ENCODE measurements at places on chromosomes 5 and 9.

DNA sequence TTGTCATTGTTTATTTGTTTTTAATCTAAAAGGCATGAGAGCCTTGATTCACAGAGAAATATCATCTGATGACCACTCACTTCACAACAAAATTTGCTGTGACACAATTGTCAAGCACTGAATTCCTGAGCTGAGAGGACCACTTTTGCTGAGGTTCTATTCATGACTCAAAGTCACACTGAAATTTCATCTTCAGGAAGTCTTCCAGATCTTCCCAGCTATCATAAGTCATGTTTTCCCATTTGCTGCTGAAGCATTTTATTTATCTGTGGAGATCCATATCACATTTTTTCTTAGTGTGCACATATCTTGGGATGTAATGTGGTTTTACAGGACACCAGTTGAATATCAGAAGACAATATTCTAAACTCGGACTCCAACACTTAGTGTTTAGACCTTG is 255.1 kb upstream of the TRIM32 start:
- DNase-seq: no peak

DNA sequence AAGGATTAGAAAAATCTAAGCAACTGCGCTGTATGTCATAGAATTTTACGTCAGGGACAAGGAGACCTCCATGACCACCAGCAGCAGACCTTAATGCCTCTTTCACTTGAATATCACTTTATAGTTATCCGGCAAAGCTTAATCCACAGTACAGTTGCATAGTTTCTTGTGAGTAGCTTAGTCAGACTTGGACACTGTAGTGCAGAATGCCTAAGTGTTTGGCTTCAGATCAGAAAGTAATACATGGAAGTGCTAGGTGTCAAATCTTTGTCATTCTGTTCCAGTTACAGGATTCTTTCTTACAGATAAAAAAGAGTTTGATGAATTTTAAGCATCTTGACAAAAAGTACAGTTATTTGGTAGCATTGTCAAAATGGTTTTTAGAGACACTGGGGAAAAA is 239.9 kb upstream of the PAPPA start:
- DNase-seq: no peak

DNA sequence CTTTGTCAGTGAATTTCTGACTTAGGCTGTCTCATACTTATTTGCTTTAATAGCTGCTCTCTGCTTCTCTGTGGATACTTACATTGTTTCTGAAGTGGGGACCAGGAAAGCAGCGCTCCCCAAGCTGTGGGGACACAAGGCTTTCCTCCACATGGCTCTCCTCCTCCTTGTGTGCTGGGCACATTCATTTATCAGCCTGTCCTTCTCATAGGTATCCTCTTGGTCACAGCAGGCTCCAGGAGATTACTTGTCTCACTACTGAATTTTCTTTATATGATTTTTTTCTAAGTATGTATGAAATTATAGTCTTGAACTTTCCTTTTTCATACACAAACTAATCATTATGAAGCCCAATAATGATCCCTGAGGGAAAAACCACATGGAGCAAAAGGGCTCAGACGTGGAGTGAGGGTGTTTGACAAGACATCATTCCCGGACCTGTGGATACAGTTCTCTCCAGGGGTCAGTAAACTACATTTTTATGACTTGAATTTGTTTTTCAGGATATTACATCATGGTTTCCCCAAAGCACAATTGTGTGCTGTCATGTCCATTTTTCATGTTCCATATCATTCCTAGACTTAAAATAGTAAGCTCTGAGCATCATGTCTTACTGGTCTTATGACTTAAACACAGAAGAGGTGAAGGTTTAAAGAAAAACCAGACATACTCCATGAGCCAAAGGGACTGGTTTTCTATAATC is 234.5 kb downstream of the PCSK1 start:
- DNase-seq: no peak

DNA sequence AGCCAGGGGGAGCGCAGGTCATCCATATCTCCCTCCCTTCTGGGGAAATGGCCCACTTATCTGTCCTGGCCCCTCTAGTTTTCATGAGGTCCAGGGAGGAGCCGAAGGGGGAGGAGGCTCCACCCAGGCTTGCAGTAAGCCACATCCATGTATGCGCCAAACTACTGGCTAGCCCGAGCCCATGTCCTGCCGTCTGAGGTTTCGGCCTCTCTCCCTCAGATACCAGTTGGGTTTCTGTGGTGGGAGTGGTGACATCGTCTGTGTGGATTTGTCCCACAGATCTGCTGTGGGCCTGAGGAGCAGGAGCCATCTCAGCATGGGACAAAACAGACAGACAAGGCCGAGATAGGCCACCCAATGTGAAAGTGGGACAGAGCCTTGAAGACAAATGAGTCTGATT is 78.3 kb upstream of the ORM1 start:
- no peak for DNase-seq

GRCh38 chr9:126326228-126327005 is at the start of gene MVB12B:
TSS of gene MVB12B (plus strand) at chr9:126326829. CDS start at chr9:126326930, 101 bp downstream.
- peak; percentile 40 for DNase-seq

GRCh38 chr9:133970581-133971058 is 21.5 kb downstream of the VAV2 start:
- DNase-seq: no peak

DNA sequence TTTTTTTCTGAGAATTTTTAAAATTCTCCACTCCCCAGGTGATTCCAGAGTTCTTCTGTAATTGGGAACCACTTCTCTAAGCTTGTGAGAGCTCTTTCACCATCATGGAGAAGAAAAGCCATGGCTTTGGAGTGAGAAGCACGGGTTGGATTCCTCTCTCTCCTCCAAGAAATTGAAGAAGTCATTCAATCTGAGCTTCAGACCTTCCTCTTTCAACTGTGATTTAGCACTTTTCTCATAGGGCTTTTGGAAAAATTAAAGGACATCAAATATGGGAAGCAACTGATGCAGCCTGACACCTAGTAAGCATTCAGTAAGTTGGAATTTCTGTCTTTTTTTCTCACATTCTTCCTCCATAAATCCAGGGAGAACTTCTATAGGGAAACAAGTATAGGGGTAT is 580.4 kb upstream of the KLF4 start:
- DNase-seq: no peak

DNA sequence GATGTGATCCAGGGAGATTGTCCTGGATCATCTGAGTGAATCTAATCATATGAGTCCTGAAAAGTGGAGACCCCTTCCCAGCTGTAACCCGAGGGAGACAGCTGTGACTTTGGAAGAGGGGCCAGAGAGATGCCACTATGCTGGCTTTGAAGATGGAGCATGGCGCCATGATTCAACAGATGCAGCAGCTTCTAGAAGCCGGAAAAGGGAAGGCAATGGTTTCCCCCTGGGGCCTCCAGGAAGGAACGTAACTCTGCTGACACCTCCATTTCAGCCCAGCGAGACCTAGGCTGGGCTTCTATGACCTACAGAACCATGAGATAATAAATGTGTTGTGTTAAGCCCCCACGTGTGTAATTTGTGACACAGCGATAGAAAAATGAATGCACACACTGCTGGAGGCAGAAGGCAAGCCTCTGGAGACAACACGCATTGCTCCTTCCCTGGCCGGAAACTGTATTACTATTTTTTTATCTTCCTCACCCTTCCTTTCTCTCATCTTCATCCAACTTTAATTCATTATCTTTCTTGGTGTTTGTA is 16.6 kb upstream of the SARDH start:
- DNase-seq: no peak

DNA sequence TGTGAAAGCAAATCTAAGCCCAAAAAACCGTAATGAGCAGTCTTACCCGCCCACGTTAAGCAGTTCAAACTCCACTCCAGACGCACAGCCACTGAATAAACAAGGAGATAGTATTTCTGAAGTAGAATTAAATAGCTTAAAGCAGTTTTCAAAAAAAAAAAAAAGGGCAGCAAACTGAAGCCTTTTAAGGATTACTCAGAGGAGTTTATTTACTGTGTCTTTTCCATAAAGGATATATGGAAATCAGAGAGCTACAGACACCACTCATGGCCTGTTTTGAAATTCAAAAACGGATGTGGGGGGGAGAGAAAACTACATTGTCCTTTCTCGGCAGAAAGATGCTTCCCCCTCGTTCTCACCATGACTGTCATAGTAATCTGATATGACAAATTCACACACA is 83.7 kb upstream of the IRX1 start:
- DNase-seq: no peak

GRCh38 chr5:133227082-133227481 is 175.3 kb downstream of the HSPA4 start:
- no peak for DNase-seq

GRCh38 chr9:113530022-113530635 is 66.6 kb downstream of the RGS3 start:
- DNase-seq: no peak

- no peak for DNase-seq
These were observed 23.4 kb downstream of the CEMIP2 start for GRCh38 chr9:71744754-71745521.

- DNase-seq: peak; percentile 99
These were observed 80.4 kb upstream of the ADAMTSL1 start for GRCh38 chr9:18393340-18394130.

Measured in NCI-H345 (cell line).